ENCODE measurements at places on chromosomes 3 and 15.

DNA sequence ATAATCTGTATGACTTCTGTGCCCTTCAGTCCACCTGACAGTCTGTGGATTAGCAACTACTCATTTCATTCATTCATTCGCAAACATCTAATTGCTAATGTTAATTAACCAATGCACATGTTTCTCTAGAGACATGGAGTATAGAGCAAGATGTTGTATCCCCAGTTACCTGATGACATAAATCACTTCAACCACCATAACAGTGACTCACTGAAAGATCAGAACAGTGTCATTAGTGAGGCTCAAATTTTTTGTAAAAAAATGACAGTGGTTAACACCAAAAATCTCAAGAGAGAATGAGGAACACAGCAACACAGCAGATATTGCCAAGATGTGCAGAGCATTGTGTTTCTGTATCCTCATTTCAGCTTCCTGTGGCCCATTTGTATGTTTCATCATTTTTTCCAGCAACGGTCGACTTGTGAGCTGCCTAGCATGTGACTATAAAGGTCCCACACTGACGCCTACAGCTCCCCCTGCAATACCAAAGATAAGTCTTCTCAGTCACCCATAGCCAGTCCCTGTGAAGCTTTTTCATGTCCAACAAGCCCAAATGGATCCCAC, 3.7 kb upstream of the PLD1 start:
- no peak for DNase-seq

DNA sequence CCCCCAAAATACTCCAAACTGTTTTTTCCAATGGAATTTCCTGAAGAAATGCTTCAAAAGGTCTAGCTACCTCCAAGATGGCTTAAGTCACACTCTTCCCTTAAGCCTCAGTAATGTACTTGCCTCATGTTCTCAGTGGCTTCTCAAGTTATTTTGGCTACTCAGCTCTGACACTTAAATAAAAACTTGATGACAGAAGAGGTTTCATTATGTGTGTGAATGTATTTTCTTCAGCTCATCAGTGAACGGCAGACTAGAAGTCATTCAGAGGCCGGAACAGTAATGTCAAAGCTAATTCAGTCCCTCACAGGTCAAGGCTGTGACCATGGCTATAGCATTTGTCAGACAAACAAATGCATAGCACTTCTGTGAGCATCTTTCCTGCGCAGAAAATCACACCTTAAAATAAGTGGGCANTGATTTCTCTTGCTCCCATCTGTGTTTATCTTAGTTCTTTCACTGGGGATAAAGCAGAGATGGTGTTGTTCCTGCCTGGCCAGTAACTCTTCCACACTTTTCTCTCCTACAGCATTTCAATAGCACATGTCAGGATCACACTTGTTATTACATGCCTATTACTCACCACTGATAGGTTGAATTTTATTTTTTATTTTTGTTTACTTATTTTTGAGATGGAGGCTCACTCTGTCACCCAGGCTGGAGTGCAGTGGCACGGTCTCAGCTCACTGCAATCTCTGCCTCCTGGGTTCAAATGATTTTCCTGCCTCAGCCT, 68.5 kb upstream of the PLCL2 start:
- no peak for DNase-seq

DNA sequence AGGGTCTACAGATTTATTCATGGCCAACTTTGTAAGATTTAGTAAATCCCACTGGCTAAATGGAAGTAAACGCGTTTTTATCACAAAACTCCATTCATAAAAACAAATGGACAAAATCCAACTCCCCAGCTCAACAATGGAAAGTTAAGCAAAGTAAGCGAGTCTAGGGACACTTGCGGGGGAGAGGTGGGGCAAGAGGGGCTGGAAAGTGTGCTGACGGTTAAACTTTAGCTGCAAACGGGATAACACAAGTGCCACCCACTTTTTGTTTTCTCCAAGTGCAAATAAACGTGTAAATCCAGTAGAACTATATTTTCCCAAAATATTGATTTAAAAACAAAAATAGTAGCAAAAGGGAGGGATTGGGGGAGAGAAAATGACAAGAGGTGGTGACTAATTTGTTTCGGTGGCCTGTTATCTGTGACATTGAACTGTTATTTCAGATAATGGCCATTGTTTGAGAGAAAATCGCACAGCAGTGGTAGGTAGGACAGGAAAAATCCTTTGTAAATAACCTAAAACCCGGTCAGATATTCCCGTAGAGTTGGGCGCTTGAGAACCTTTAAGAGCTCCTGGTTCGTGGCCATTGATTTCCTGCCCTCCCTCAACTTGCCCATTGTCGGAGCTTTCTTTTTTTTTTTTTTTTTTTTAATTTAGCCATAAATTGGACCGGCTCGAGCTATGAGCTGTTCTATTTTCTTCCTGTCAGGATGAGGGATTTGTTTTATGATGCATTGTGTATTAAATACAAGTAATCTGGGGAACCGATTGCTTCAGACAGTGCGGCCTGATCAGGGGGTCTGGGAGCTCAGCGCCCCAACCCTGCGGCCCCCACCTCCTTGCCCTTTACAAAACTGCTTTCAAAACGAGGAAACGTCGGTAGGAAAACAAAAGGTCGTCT, 514.8 kb downstream of the MECOM start:
- DNase-seq: no peak

DNA sequence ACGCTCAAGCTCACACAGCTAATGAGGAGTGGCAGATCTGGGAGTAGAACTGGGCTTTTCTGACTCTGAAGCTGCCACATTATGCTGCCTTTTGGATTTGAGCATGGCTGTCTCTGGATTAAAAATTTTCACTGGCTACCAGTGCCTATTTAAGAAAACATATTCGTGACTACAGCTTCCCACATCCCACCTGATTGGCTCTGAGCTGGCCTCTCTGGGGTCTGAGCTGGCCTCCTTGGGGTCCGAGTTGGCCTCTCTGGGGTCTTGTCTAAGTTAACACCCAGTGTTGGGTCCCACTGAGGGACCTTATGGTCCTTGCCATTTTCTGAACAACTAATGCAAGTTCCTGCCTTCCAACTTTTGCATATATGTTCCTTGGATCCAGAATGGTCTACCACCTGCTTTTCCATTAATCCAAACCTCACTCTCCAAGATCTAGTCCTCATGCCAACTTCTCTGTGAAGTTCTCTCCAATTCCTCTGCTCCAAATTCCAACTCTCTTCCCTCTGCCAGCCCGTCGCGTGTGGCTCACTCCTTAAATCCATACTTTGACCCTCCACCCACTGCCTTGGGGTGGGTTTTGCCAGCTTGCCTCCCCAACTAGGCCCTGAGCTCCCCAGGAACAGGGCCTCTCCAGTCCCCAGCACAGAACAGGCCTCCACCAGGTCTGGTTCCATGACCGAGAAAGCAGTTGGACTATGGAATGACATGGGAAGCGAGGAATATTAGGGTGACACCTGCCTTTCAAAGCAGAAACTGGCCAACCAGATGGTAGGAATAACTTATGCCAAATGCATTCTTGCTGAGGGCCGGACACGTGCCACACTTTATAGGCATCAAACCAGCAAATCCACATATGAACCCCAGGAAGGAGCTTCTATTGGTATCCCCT, 42.5 kb downstream of the ATP2B2 start:
- DNase-seq: peak; percentile 82

DNA sequence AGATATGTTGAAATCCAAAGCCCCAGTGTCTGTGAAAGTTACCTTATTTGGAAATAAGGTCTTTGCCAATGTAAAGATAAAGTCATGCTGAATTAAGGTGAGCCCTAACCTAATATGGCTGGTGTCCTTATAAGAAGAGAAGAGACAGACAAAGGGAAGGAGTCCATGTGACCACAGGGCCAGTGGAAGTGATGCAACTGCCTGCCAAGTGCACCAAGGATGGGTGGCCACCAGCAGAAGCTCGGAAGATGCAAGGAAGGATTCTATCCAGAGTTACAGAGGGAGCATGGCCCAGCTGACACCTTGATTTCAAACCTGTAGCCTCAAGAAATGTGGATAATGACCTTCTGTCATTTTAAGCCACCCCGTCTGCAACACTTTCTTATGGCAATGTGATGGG, 35.3 kb upstream of the PGPEP1L start:
- DNase-seq: no peak

DNA sequence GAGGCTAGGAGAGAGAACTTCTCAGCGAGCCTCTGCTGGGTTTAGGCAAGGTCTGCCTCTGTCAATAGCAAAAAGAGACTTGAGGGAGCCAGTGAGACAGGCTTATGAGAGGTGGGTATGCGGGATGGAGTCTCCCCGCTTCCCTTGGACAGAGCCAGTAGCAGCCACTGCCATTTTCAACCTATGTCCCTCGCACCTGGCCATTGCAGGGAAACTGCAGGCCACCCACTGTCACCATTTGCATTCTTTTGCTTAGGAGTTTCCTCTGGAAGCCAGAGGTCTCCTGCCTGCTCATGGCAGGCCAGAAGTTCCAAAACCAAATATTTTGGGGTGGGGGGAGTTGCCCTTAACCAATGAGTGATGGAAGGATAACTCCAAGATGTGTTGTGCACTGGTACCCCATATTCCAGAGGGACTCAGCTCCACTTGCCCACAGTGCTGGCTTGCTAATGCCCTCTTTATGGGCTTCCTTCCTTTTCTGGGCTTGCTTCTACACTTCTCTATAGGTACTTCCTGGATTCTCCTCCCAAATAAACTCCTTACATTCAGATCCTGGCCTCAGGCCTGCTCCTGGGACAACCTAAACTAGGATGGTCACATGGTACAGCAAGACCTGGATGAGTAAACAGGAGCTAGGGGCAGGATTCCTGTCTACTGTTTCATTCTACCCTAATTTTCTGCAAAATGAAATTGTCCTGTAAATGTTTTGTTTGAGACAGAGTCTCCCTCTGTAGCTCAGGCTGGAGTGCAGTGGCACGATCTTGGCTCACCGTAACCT, 108.9 kb upstream of the PROK2 start:
- no peak for DNase-seq
